ENCODE measurements at places on chromosomes 1 and 21. TPM values are rescaled to one million over a fixed set of nuclear protein-coding genes. Genes with fewer than 3 reads are reported as not detected.

Gene SF3B4
- 73.5 TPM for polyA plus RNA-seq

- DNase-seq: no peak
Measured at GRCh38 chr1:25959611-25960010, 38.3 kb downstream of the PAFAH2 start.

- no peak for DNase-seq
Measured at GRCh38 chr1:88276163-88276562, 407.9 kb upstream of the PKN2 start.

- DNase-seq: no peak
Measured at GRCh38 chr1:33321178-33321577, 280 bp upstream of the A3GALT2 start.

DNA sequence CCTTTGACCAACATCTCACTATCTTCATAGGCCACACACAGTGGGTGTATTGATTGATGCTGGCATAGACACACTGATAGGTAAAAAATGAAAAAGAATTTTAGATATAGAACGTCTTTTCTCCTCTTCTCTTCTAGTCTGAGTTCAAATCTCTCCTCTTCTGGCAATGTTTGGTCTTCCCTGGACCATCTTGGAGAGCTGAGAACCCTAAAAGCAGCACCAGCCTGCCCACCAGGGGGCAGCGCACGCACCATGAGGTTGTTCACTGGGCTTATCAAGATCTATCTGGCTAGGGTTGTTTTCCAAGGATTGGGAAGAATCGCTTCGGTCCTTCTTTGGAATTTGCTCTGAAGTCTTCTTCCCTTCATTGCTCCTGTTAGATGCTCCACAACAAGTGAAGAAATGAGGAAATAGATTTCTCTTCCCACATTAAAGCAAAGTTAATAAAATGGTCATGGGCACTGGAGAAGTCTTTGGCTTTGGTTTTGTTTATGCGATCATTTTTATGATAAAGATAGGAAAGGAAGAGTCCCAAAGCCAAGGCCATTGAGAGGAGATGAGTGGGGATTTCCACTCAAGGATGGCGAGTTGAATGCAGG, 104.0 kb upstream of the OLIG2 start:
- DNase-seq: no peak

All from left renal cortex interstitium (tissue), 4 donors.